RKO (cell line): ENCODE measurements at places on chromosomes 2 and 18.
A peak's percentile ranks its signal among the peaks of the same experiment; 100 is the strongest.

- no peak for DNase-seq
Observed at GRCh38 chr2:225112362-225113126, 70.3 kb upstream of the DOCK10 start.

- no peak for DNase-seq
Observed at GRCh38 chr2:72143441-72144273, 4.0 kb downstream of the CYP26B1 start.

- no peak for DNase-seq
Observed at GRCh38 chr2:182132605-182133004, 147.0 kb downstream of the PPP1R1C start.

GRCh38 chr2:159075727-159076126, 107.3 kb downstream of the TANC1 start:
- DNase-seq, result no peak

DNA sequence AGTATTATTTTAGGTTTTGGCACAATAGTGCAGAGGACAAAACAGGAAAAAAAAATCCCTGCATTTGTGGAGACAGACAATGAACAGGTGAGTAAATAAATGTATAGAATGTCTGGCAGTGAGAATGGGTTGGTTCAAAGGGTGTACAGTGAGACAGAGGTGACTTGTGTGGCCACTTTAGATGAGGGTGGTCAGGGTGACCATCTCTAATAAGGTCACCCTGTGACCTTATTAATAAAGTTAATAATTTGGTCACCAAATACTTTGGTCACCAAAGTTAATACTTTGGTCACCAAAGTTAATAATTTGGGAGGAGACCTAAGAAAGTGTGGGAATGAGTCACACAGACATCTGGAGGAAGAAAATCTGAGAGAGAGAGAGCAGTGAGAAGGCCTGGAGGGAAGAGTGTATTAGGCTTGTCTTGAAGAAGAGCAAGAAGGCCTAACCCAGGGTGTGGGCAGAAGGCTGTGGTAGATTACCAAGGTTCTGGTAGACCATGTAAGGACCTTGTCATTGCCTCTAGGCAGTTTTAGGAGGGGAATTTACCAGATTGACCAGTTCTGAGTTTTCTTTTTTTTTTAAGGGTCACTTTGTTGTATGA, 1368.4 kb upstream of the CELF4 start:
- DNase-seq, result no peak

GRCh38 chr2:121815216-121815615, 59.8 kb downstream of the TSN start:
- no peak for DNase-seq

DNA sequence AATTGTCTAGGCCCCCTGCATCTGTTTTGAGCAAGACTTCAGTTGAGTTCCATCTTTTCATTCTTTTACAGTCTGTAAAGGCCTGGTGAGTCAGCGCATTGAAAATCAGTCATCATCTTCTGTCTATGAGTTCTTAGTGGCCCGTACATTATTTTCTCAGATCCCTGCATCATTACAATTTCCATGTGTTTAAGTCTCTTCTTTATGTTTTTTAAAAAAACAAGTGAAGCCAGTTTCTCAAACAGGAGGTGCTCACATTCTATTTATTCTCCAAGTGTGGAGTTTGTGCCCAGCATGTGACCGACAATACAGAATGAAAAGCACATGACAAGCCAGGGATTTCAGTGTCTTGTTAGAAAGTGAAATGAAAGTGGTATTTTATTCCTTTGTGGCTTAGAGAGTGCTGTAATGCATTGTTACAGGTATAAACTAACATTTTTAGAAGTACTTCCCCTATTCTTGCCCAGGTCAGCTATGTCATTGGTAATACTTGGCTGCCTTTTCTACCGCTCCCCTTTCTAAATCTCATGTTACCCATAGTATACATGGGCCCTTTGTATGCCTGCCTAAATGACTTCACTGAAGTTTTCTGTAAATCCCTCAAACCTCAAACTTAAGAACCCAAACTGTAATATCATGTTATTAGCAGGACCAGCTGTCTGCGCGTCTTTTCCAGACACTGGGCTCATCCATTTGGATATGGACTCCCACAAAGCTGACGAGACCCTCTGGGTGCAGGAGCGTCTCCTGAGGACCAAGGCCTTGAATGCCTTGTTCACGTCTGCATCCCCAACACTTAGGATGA, 67.6 kb downstream of the FEZ2 start:
- DNase-seq, result peak; percentile 44

- no peak for DNase-seq
Observed at GRCh38 chr2:11435036-11435435, 30.9 kb downstream of the E2F6 start.

DNA sequence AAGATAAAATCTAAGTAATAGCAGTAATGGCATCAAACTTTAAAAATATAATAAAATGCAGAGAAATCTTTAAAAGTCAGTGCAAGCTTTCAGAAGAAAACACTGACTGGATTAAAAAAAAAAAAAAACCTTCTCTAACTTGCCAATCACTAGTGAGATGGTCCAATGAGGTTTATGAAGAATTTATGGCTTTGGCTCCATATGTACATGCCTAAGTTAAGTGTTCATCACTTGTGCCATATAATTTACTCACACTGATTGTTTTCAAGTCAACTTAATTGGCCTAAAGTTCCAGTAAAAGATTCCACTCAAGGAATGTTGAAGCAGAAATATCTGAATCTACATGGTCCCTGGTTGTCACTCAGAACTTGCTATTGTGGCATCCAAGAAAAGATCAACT, 40.7 kb upstream of the RAB27B start:
- DNase-seq, result no peak

DNA sequence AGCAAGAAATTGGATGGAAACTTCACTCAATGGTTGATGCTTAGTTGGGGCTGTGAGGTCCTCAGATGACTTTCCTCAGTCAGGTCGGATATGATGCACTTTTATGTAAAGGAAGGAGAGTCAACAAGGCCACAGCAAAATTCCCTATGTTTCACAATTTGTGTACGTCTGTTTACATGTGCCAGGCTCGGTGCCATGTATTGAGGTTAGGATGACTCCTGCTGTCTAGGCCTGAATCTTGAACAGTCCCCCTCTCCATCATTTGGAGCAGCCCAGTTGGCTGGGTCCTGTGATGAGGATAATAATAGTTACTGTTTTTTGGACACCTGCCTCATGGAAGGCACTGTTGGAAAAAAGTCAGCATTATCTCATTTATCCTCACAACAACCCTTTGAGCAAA, 43.1 kb downstream of the VSNL1 start:
- no peak for DNase-seq

DNA sequence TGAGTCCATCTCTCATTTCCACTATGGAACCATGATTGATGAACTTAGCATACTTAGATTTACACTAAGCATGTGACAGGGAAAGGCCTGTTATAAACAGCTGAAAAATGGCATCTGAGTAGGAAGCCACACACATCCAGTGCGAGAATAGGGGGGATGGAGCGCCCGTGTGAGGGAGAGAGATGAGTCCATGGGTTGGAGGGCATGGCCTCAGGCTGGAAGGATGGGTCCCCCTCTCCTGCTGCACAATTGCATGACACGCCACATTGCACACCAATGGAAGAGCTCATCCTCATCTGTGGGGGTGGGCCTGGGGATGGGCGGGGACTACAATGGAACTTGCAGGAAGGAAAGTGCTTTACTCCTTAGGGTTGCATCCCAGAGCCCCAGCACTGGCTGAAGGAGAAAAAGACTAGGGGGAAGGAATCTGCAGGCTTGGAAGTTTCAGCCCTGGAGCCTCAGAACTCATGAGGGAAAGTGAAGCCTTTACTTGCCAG, 46.4 kb upstream of the CXCR4 start:
- no peak for DNase-seq

GRCh38 chr2:128602699-128603101, 284.0 kb upstream of the HS6ST1 start:
- no peak for DNase-seq

DNA sequence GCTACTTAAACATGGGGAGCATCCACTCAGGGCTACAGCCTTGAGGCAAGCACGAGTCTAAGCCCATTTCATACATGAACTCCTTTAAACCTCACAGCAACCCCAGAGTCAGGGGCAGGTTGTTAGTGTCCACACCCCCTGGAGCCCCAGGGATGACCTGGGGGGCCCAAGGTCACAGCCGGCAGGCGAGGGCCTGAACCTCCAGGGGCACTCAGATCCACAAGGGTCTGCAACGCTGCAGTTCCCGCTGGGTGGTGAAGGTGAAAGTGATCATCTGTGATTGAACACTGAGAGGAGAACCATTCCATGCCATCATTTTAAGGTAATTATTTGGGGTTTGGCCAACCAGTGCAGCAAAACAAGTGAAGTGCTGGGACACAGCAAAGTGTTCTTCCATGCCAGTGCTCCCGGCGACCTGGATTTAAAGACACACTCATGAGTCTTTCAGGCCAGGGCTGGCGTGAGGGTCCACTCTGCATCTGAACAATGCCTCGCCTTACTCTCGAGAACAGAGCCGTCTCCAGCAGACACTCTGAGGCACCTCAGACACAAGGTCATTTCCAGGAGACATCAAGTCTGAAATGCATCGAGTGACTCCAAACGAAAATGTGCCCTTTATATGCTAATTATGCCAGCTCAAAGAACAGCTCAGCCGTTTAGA, 61.6 kb upstream of the SNTG2 start:
- DNase-seq, result no peak

DNA sequence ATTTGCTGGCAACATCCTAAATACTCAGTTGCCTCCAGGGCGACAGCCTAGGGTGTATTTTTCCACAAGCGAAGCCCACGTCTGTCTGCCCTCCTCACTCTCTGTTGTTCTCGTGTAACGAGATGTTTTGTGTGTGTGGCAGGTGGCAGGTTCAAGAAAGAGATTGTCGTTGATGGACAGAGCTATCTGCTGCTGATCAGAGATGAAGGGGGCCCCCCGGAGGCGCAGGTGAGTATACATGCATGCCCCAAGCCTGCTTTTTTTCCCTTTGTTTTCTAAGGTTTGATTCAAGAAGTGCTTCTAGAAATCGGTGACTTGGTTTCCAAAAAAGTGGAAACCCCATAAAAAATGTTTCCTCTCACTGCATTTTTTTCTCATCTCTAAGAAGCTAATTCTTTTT, 247.0 kb downstream of the AGAP1 start:
- DNase-seq, result peak; percentile 17

DNA sequence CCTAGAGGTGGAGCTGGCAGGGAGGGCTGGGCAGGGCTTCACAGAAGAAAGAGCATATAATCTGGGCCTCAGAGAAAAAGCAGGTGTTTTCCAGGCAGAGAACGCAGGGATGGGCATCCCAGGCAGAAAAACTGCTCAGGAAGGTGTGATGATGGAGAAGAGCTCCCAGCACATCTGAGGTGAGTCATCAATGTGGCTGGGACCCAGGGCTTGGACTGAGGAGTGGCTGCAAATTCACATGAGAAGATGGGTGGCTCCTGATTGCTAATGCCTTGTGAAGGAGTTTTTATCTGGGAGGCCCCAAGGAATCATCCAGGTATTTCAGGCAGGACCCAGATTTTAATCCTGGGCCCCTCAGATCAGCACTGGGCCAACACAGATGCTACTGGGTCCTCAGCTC, 10.2 kb downstream of the IL1F10 start:
- no peak for DNase-seq

DNA sequence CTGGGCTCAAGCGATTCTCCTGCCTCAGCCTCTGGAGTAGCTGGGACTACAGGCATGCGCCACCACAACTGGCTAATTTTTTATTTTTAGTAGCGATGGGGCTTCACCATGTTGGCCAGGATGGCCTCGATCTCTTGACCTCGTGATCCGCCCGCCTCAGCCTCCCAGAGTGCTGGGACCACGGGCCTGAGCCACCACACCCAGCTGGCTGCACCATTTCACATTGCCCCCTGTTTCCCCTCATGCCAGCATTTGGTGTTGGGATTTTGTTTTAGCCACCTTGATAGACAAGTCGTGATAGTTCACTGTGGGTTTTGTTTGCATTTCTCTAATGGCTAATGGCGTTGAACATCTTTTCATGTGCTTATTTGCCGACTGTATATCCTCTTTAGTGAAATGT, 5.8 kb upstream of the COLEC11 start:
- DNase-seq, result no peak

- DNase-seq, result no peak
Observed at GRCh38 chr2:152483276-152484063, 148.5 kb downstream of the FMNL2 start.

DNA sequence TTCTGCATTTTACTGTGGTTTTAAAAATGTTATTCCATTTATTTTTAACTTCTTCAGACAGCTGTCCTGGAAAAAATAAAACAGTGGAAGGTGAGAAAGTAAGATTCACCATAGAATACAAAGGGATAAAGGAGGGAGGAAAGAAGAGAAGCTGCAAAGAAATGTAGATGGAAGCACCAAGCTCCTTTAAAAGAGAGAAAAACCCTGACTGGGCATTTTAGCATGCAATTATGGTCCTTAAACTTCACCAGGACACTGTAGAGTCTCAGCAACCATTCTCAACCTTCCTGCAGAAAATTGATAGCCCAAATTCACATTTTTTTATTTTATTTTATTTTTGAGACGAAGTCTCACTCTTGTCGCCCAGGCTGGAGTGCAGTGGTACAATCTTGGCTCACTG, 11.6 kb upstream of the ANKRD44 start:
- no peak for DNase-seq

GRCh38 chr2:200226451-200227426, 79.8 kb upstream of the SPATS2L start:
- no peak for DNase-seq

DNA sequence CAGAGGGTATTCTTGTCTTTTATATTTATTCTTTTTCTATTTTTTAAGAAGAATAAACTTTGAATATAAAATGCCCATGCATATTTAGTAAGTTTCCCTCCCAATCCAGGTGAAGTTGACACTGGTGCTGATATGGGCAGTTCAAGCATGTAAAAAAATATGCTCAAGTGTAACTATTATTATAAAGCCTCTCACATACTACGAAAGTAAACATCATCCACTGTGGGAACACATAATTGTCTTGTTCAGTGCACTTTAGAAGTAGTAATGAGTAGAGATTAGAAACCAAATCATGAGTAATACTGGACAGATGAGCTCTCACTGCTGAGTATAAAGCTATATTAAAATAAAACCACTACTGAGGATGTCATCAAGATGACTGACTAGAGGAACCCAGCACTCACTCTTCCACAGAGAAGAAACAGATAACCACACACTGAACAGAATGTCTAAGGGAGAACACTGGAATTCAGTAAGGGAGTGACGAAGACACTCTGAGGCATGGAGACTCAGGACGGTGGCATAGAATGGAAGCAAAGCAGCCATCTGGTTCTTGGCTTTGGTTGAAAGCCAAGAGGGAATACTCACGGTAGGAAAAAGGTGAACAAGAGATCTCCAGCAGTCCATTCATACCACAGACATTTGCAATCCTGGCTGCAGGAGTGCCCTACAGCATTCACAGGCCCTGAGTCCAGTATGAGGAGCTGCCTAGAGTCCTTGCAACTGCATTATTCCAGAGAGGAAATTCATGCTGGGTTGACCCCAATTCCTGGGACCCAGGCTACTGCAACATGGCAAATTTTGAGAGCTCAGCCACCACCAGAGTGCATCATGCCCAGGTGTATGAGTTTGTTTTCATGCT, 9.5 kb upstream of the FAM110C start:
- DNase-seq, result no peak

GRCh38 chr2:71476495-71476894, 23.1 kb downstream of the DYSF start:
- DNase-seq, result no peak

GRCh38 chr18:36303211-36303844, 5.8 kb downstream of the FHOD3 start:
- no peak for DNase-seq

GRCh38 chr2:48480526-48480925, 49.4 kb upstream of the STON1 start:
- no peak for DNase-seq

- DNase-seq, result no peak
Observed at GRCh38 chr2:97714084-97714949, 941 bp downstream of the ZAP70 start.
